Left cardiac atrium (tissue), 4 donors: ENCODE measurements at places on chromosomes 6 and 20. TPM values are rescaled to one million over a fixed set of nuclear protein-coding genes. Genes with fewer than 3 reads are reported as not detected.

Gene C6orf58
- total RNA-seq: not detected

Gene GTSF1L
- total RNA-seq: not detected

Gene IMPG1
- total RNA-seq: not detected

Gene TPD52L2
- 67.5 TPM for total RNA-seq

DNA sequence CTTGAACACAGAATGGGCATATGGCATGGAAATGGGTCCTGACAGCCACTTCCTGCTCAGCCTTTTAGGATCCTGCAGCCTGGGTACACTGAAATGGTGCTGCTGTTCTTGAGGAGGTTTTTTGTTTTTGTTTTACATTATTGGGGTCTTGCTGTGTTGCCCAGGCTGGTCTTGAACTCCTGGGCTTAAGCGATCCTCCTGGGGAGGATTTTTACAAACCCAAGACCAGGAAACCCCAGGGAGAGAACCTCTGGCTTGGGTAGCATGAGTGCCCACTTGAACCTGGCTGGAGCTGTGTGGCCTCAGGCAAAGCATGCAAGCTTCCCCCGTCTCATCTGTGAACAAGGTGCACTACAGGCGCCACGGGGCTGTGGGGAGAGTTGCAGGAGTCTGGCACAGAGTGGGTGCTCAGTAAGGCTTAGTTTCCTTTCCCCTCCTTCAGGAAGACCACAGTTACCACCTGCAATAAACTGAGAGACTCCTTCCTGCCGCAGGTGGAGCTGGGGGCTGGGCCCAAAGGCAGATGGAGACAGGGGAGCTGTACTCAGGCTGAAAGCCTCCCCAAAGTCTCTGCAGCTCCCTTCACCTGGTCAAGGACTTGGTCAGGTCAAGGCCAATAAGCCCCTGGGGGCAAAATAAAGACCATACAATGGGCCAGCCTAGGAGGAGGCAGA, 1.8 kb downstream of the SLA2 start:
- no peak for DNase-seq

DNA sequence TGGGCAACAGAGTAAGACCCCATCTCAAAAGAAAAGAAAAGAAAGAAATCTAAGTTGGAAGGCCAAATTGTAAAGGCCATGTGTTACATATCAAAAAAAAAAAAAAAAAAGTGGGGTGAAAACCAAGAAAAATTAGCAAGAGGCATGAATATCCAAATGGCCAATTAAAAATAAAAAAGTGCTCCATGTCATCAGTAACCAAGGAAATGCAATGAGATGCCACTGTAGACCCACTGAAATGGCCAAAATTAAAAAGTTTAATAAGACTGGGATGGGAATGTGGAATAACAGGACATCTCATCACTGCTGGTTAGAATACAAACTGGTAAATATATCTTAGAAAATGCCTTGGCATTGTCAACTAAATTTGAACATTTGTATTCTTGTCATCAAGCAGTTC, 30.1 kb upstream of the BCLAF1 start:
- DNase-seq: no peak

- DNase-seq: no peak
Observed at GRCh38 chr6:13076575-13076974, 251.8 kb downstream of the TBC1D7 start.

DNA sequence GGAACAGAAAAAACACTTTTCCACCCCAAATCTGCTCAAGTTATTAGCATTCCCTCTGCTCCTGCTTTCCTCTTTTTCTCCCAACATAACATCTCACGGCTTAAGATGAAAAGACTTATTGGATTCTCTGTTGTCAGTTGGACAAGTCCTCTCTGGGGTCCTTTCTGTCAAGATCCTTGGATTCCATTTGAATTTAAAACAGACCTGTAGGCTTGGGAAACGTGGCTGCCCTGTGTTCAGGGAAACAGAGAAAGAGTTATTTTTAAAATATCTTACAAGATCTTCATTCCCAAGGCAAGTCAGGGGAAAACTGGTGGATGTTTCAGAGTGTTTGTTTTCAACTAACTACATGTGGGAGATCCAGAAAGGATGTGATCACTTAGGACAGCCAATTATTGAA, 322.9 kb downstream of the SAMD5 start:
- no peak for DNase-seq

- DNase-seq: no peak
Observed at GRCh38 chr6:4039348-4039747, 39.6 kb downstream of the FAM217A start.

GRCh38 chr6:170102582-170103481, 188.0 kb downstream of the DLL1 start:
- no peak for DNase-seq
